ENCODE measurements at places on chromosomes 7 and 10. TPM values are rescaled to one million over a fixed set of nuclear protein-coding genes. Genes with fewer than 3 reads are reported as not detected.

Gene TEX36
- not detected for total RNA-seq

Gene BCL7B
- 56.1 TPM for total RNA-seq

Gene GNGT1
- total RNA-seq, result not detected

Gene ACSM6
- total RNA-seq, result not detected

Gene NPSR1
- total RNA-seq, result not detected

Gene NXPH1
- total RNA-seq, result not detected

Gene CRPPA
- 6.3 TPM for total RNA-seq

Gene H2BK1
- not detected for total RNA-seq

Gene NME8
- total RNA-seq, result not detected

DNA sequence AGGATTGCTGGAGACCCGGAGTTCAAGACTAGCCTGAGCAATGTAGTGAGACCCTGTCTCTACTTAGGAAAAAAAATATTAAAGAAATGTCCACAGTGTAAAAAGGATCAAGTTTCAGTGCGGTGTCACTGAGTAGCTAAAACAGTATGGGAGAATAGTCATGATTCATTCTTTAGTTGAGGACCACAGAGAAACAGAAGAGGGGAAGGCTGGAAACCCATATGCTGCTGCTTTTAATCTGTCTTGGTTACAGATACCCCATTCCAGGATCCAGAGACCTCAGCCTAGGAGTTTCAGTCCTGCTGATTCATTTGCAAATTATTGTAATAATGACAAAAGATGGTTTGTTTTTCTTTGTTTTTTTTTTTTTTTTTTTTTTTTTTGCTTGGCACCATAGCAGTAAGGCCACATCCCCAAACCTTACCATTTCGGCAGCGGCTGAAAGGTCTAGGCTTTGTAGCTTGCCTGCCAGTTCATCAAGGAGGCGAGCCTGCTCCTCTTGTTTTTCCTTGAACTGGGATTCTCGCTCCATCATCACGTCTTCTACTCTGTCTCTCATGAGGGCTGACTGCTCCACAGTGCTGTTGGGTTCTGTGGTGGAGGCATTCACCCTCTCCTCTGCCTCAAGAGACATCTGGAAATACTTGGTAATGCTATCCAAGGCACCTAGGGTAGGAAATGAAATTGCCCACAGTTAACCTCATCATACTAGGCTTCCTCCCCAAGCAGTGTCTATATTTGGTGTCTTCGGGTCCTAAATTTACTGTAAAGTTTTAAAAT lies 44.2 kb downstream of the DLD start:
- H3K27me3 ChIP-seq, result no peaks in the 10 kb centered on the region
- peak overlapping the region; percentile 64 for H3K27ac ChIP-seq
- H3K4me3 ChIP-seq, result no peak overlapping the region
- no peaks in the 10 kb centered on the region for H3K4me1 ChIP-seq
- DNase-seq, result no peak
- peaks cover 3% of the 10 kb centered on the region for H3K36me3 ChIP-seq

DNA sequence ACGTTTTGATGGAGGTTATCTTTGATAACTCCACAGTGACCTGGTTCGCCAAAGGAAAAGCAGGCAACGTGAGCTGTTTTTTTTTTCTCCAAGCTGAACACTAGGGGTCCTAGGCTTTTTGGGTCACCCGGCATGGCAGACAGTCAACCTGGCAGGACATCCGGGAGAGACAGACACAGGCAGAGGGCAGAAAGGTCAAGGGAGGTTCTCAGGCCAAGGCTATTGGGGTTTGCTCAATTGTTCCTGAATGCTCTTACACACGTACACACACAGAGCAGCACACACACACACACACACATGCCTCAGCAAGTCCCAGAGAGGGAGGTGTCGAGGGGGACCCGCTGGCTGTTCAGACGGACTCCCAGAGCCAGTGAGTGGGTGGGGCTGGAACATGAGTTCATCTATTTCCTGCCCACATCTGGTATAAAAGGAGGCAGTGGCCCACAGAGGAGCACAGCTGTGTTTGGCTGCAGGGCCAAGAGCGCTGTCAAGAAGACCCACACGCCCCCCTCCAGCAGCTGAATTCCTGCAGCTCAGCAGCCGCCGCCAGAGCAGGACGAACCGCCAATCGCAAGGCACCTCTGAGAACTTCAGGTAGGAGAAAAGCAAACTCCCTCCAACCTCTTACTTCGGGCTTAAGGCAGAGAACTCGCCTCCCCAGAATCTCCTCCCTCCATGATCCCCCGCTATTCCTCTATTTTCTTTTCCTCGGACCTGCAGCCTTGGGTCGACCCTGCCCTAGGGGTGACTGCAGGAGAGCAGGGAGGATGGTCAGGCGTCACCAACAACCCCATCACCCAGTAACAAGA lies at the start of gene SERPINE1:
SERPINE1 (plus strand) TSS at position 454 of the 809 bp plus-strand sequence. CDS start 1,290 bp downstream, outside the sequence.
- peak within 1 kb of the TSS; percentile 33 for H3K4me3 ChIP-seq
- H3K27me3 ChIP-seq, result no peaks in the 10 kb centered on the region
- H3K4me1 ChIP-seq, result peaks cover 19% of the 10 kb centered on the region
- no peaks in the 10 kb centered on the region for H3K36me3 ChIP-seq
- H3K27ac ChIP-seq, result peak within 1 kb of the TSS; percentile 29

DNA sequence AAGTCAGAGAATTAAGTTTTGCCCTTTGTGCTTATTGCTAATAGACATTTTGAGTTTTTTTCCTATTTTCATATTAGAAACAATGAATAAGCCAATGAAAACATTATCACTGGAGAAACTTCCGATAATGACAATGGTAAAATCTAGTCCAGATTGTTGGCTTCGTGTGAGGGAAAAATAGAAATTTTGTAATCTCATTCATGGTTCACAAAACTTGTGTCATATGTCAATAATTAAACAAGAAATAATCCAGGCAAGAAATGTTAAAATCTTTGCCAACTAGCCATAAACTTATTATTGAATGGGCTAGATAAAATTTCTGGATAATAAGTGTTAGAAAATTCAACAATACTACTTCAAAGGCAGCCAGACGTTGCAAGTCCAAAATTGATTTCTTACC lies 36.6 kb downstream of the RNLS start:
- no peaks in the 10 kb centered on the region for H3K27me3 ChIP-seq
- peak overlapping the region; percentile 13 for H3K27ac ChIP-seq
- H3K4me1 ChIP-seq, result peaks cover 9% of the 10 kb centered on the region
- no peak for DNase-seq
- no peak overlapping the region for H3K4me3 ChIP-seq
- H3K36me3 ChIP-seq, result no peaks in the 10 kb centered on the region

DNA sequence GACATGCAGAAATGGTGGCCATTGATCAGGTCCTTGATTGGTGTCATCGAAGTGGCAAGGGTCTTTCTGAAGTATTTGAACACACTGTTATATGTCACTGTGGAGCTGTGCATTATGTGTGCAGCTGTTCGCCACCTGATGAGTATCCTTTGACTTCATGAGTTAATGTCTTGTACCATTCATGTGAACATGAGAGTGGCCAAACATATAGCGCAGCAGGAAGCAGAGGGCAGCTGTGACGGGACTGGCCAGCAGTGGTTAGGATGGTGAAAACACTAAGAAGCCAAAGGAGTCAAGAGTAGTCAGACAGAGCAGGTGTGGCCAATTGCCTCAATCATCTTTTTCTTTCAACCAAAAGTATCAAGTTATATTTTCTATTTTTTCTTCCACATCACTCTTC lies 167.4 kb downstream of the IMMP2L start:
- H3K4me1 ChIP-seq, result peaks cover 7% of the 10 kb centered on the region
- H3K27me3 ChIP-seq, result no peaks in the 10 kb centered on the region
- no peak overlapping the region for H3K4me3 ChIP-seq
- H3K36me3 ChIP-seq, result no peaks in the 10 kb centered on the region
- no peak overlapping the region for H3K27ac ChIP-seq
- no peak for DNase-seq

DNA sequence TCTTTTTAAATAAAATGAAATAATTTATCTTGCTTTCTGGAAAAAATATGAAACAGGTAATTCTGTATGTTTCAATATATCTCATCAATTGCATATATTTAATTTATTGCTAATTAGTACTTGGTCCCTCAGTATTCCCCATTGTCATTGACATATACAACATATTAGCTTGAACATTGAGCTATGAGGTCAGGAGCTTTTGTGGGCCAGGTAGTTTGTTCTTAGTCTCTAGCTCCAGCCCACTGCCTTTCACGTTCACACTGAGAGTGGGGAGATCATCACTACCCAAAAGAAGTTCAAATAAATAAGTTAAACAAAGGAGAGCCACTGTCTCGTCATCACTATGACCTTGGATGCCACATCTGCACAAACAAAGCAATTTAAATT lies 54.7 kb upstream of the DKK1 start:
- H3K27ac ChIP-seq, result no peak overlapping the region
- no peak for DNase-seq
- no peaks in the 10 kb centered on the region for H3K4me1 ChIP-seq
- H3K27me3 ChIP-seq, result no peaks in the 10 kb centered on the region
- H3K36me3 ChIP-seq, result no peaks in the 10 kb centered on the region
- H3K4me3 ChIP-seq, result no peak overlapping the region

DNA sequence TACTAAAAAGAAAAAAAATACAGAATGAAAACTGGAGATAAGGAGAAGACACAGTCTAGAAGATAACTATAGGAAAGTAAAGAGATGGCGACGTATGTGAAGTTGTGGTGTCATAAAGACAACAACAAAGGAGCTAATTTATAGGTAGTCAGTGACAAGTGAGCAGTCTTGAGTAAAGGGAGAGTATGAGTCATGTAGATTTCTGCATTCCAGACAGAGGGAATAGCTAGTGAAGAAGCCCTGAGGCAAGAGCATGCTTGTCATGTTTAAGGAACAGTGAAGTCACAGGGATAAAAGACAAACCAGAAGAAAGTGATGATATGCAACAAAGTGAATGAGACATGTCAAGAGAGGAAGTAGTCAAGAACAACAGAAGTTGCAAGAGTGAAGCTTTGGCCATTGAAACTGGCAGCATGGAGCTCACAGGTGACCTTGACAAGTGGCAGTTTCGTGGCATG lies 2.3 kb upstream of the MIOS start:
- H3K4me3 ChIP-seq, result no peak overlapping the region
- H3K27ac ChIP-seq, result no peak overlapping the region
- no peaks in the 10 kb centered on the region for H3K27me3 ChIP-seq
- no peaks in the 10 kb centered on the region for H3K36me3 ChIP-seq

DNA sequence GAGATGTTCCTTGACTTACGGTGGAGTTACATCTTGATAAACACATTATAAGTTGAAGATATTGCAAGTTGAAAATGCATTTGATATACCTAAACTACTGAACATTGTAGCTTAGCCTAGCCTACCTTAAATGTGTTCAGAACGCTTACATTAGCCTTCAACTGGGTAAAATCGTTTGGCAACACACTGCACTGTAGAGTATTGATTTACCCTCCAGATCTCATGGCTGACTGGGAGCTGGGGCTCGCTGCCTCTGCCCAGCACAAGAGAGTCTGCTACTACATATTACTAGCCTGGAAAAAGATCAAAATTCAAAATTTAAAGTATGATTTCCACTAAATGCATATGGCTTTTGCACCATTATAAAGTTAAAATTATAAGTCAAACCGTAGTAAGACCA lies 7.5 kb upstream of the AGR3 start:
- no peak overlapping the region for H3K27ac ChIP-seq
- H3K4me3 ChIP-seq, result no peak overlapping the region
- DNase-seq, result no peak
- no peaks in the 10 kb centered on the region for H3K36me3 ChIP-seq
- H3K4me1 ChIP-seq, result peaks cover 13% of the 10 kb centered on the region

GRCh38 chr10:71243756-71244395 lies 31.5 kb downstream of the UNC5B start:
- no peaks in the 10 kb centered on the region for H3K36me3 ChIP-seq
- no peak overlapping the region for H3K27ac ChIP-seq
- DNase-seq, result peak; percentile 32
- H3K4me3 ChIP-seq, result no peak overlapping the region

DNA sequence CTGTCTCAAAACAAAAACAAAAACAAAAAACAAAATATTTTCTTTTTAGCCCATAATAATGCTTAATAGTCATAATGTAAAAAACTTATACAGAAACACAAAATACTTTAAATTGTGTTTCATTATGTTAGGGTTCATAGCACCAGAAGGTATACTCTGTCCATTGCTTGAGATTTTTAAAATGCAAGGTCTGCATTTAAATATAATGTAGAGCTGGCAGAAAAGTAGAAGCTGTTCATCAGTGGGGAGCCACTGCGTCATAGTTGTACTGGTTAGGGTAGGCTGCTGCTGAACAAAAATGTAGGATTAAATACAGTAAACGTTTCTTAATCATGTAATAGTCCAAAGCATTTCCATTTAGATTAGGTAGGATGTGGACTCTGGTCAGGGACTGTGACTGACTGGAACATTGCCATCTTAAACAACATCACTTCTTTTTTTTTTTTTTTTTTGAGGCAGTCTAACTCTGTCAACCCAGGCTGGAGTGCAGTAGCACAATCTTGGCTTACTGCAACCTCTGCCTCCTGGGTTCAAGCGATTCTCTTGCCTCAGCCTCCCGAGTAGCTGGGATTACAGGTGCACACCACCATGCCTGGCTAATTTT lies 85.2 kb downstream of the ANKIB1 start:
- DNase-seq, result no peak
- H3K36me3 ChIP-seq, result no peaks in the 10 kb centered on the region
- no peaks in the 10 kb centered on the region for H3K27me3 ChIP-seq
- H3K27ac ChIP-seq, result no peak overlapping the region
